Urinary bladder (tissue), 4 donors: ENCODE measurements at places on chromosomes 4 and X. TPM values are rescaled to one million over a fixed set of nuclear protein-coding genes. Genes with fewer than 3 reads are reported as not detected.

Gene TMEM31
- not detected for total RNA-seq

Gene CYSLTR1
- 12.9 TPM for total RNA-seq

Gene NPY2R
- 1.3 TPM for total RNA-seq

Gene ASB12
- total RNA-seq: 0.21 TPM
